Mesothelial cell of epicardium (in vitro differentiated cells): ENCODE measurements at places on chromosomes 16 and 17. TPM values are rescaled to one million over a fixed set of nuclear protein-coding genes. Genes with fewer than 3 reads are reported as not detected.

DNA sequence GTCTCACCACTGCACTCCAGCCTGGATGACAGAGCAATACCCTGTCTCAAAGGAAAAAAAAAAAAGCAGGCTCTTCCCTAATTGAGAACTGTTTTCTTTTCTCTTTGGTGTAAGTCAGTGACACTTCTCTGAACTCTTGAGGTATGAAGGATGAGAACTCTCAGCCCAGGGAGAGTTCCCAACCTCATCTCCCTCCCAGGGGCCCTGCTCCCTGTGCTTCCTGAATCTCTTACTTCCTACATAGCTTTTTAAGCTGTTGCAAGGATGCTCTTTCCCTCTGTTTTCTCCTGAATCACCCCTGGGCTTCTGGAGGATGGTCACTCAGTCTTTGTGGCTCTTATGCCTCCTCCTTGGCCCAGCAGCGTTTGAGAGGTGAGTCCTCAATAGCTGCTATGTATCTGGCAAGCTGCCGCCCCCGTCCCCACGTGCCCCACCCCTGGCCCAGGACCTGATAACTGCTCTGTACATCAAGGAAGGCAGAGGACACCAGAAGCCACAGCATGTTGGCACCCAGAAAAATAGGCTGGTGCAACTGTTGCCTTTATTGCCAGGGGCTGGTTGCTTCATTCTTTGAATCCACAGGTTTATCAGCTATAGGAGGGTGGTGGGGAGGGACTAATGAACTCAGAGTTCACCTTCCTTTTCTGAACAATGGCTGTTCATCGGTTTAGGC, 24.0 kb downstream of the IGF2BP1 start:
- H3K27ac ChIP-seq = peak overlapping the region; percentile 97
- no peak for DNase-seq
- H3K36me3 ChIP-seq = no peaks in the 10 kb centered on the region
- peak overlapping the region; percentile 55 for H3K4me3 ChIP-seq
- H3K27me3 ChIP-seq = no peaks in the 10 kb centered on the region

DNA sequence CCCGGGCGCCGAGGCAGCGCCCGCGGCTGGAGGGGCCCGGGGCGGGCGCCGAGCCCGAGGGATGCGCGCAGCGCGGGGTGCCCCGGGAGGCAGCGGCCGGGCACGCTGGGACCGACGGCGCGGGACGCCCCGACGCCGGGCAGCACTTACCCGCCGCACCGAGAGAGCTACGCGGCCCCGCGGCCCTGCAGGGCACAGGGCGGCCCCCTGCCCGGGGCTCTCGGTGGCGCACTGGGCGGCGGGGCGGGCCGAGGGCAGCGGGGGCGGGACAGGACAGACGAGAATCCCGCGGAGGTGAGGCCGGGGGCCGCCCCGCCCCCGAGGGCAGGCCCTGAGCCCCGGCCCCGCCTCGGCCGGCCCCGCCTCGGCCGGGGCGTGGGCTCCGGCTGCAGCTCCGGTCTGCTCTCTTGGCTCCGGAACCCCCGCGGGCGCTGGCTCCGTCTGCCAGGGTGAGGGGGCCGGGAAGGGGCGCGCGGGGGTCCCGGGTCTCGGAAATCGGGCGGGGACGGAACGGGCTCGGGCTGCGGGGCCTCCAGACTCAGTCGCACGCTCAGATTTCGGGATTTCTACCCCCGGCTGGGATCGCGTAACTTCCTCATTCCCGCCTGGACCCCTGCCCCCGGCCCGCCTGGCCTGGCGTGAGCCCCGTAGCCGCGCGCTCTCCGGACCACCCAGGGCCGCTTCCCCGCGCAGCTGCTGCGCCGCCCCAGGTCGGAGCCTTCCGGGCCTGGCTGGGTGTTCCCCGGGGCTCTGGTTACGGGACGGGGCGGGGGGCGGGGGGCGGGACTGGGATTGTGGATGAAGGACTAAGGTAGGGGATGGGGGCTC, at the start of gene PLD2:
Gene PLD2, plus strand, starts transcription at position 376 of the 828 bp plus-strand sequence. CDS start 621 bp downstream, outside the sequence.
- peak; percentile 76 for DNase-seq
- H3K27ac ChIP-seq = peak within 1 kb of the TSS; percentile 75
- H3K4me3 ChIP-seq = peak within 1 kb of the TSS; percentile 91
- peaks cover 19% of the 10 kb centered on the region for H3K4me1 ChIP-seq
- H3K36me3 ChIP-seq = peaks cover 17% of the 10 kb centered on the region

- H3K4me1 ChIP-seq = no peaks in the 10 kb centered on the region
- H3K27ac ChIP-seq = no peak overlapping the region
- H3K36me3 ChIP-seq = peaks cover 27% of the 10 kb centered on the region
- no peak for DNase-seq
- H3K4me3 ChIP-seq = no peak overlapping the region
Observed at GRCh38 chr17:48121923-48122664, 14.5 kb downstream of the SNX11 start.

- no peaks in the 10 kb centered on the region for H3K36me3 ChIP-seq
- H3K4me1 ChIP-seq = peaks cover 63% of the 10 kb centered on the region
- H3K27me3 ChIP-seq = no peaks in the 10 kb centered on the region
- H3K4me3 ChIP-seq = peak overlapping the region; percentile 83
- peak overlapping the region; percentile 98 for H3K27ac ChIP-seq
Observed at GRCh38 chr17:81393684-81394376, 1.4 kb upstream of the BAHCC1 start.

- H3K4me3 ChIP-seq = no peak overlapping the region
- H3K27ac ChIP-seq = no peak overlapping the region
- H3K4me1 ChIP-seq = no peaks in the 10 kb centered on the region
- no peaks in the 10 kb centered on the region for H3K36me3 ChIP-seq
- no peak for DNase-seq
Observed at GRCh38 chr17:68143425-68143824, 104.4 kb upstream of the AMZ2 start.

DNA sequence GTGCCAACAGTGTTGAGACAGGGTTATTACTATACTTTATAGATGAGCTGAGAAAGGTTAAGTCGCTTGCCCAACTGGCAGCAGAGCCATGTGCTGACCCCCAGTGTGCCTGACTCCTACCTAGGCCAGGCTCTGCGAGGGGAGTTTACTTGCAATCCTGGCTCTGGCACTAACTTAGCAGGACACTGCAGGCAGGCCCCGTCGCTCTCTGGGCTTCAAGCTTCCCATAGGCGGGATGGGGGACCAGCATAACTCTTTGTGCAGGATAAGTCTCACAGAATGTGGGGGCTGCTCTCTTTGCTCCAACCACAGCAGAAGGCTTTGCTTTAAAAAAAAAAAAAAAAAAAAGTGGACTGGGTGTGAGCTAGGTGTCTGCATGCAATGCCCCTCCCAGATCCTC, 102.7 kb downstream of the GNAO1 start:
- no peaks in the 10 kb centered on the region for H3K27me3 ChIP-seq
- no peaks in the 10 kb centered on the region for H3K36me3 ChIP-seq
- DNase-seq = no peak
- peaks cover 15% of the 10 kb centered on the region for H3K4me1 ChIP-seq

GRCh38 chr17:49787884-49788477, 500 bp upstream of the KAT7 start:
- peak overlapping the region; percentile 99 for H3K27ac ChIP-seq
- peaks cover 32% of the 10 kb centered on the region for H3K4me1 ChIP-seq
- peak overlapping the region; percentile 98 for H3K4me3 ChIP-seq
- no peak for DNase-seq

- DNase-seq = no peak
- peaks cover 11% of the 10 kb centered on the region for H3K36me3 ChIP-seq
- H3K4me3 ChIP-seq = peak overlapping the region; percentile 93
- no peaks in the 10 kb centered on the region for H3K27me3 ChIP-seq
- peaks cover 13% of the 10 kb centered on the region for H3K4me1 ChIP-seq
Observed at GRCh38 chr16:4733747-4734062, 366 bp downstream of the ANKS3 start.

DNA sequence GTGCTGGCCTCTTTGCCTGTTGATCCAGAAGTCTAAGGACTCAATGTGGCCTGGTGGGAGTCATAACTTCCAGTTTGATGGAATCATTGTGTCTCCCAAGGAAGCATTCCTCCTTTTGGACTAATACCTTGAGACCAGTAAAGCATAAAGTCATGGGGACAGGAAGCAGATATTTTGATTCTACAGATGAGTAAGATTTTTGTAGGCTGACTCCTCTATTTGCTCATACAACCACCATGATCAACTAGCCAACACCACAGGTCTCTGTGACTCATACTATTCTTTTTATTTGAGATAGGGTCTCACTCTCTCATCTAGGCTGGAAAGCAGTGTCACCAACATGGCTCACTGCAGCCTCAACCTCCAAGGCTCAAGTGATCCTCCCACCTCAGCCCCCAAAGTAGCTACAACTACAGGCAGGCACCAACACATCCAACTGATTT, 6.2 kb downstream of the MT2A start:
- H3K36me3 ChIP-seq = no peaks in the 10 kb centered on the region
- peaks cover 58% of the 10 kb centered on the region for H3K27me3 ChIP-seq
- H3K4me3 ChIP-seq = no peak overlapping the region
- H3K27ac ChIP-seq = no peak overlapping the region
- no peak for DNase-seq

- no peak overlapping the region for H3K27ac ChIP-seq
- H3K4me3 ChIP-seq = no peak overlapping the region
- no peaks in the 10 kb centered on the region for H3K36me3 ChIP-seq
- peaks cover 16% of the 10 kb centered on the region for H3K4me1 ChIP-seq
- H3K27me3 ChIP-seq = peaks cover 42% of the 10 kb centered on the region
Observed at GRCh38 chr17:72110231-72110941, 10.4 kb upstream of the SOX9 start.

- H3K27me3 ChIP-seq = no peaks in the 10 kb centered on the region
- H3K36me3 ChIP-seq = no peaks in the 10 kb centered on the region
- DNase-seq = peak; percentile 61
- peaks cover 56% of the 10 kb centered on the region for H3K4me1 ChIP-seq
- peak overlapping the region; percentile 89 for H3K27ac ChIP-seq
- peak overlapping the region; percentile 26 for H3K4me3 ChIP-seq
Observed at GRCh38 chr17:50953831-50954601, 87.9 kb upstream of the TOB1 start.

- H3K36me3 ChIP-seq = no peaks in the 10 kb centered on the region
- no peak overlapping the region for H3K27ac ChIP-seq
- H3K4me1 ChIP-seq = no peaks in the 10 kb centered on the region
Observed at GRCh38 chr16:12286964-12287363, 310.4 kb downstream of the SNX29 start.

DNA sequence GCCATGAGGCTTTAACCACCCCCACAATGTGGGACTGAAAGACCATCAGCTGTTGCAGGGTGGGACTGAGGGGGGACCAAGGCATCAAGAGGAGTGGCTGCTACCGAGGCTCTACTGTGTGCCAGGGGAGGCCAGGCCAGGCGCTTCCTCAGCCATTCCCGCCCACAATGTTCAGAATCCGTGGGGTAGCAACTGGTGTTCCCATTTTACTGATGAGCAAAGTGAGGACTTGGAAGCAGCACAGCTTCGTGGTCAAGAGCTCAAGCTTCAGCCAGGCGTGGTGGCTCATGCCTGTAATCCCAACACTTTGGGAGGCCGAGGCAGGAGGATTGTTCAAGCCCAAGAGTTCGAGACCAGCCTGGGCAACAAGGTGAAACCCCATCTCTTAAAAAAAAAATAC, 65.9 kb downstream of the SCNN1B start:
- H3K27ac ChIP-seq = no peak overlapping the region
- H3K4me1 ChIP-seq = no peaks in the 10 kb centered on the region
- peaks cover 10% of the 10 kb centered on the region for H3K27me3 ChIP-seq
- no peak for DNase-seq
- H3K4me3 ChIP-seq = no peak overlapping the region
- no peaks in the 10 kb centered on the region for H3K36me3 ChIP-seq

GRCh38 chr17:50270435-50271362, 3.6 kb upstream of the TMEM92 start:
- no peaks in the 10 kb centered on the region for H3K36me3 ChIP-seq
- peak overlapping the region; percentile 80 for H3K27ac ChIP-seq
- peak overlapping the region; percentile 47 for H3K4me3 ChIP-seq
- H3K4me1 ChIP-seq = peaks cover 75% of the 10 kb centered on the region
- H3K27me3 ChIP-seq = peaks cover 1% of the 10 kb centered on the region

GRCh38 chr17:27959382-27959709, 66.2 kb upstream of the LYRM9 start:
- H3K4me1 ChIP-seq = peaks cover 20% of the 10 kb centered on the region
- no peak overlapping the region for H3K27ac ChIP-seq
- H3K36me3 ChIP-seq = no peaks in the 10 kb centered on the region
- H3K27me3 ChIP-seq = no peaks in the 10 kb centered on the region
- no peak for DNase-seq

- H3K4me1 ChIP-seq = peaks cover 19% of the 10 kb centered on the region
- no peak overlapping the region for H3K27ac ChIP-seq
- H3K27me3 ChIP-seq = no peaks in the 10 kb centered on the region
Observed at GRCh38 chr17:27384261-27384701, 72.0 kb upstream of the KSR1 start.

DNA sequence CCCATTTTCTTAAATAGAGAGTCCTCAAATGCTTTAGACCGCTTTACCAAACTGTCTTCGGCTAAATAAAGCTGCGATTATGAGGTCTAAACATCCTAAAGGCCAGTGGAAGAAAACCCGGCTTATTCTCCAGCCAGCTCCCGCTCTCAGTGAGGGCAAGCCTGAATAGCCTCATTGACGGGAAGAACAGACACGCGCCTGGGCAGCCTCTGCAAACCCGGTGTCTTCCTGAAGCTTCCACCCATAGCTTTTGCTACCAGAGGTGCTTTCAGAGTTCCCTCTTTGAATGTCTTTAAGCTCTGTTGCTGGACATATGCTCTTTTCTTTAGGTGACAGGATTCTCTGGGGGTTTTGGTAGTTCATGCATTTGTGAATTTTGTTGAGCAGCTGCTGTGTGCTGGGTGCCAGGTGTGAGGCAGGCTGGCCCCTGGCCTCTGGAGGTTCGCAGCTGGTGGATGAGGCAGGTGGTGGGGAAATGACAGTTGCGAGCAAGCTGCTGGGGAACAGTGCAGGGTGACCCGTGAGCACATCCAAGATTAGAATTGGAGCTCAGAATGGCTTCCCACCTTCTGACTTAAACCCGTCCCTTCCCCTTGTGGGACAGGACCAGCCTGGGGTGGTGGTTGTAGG, 44.7 kb downstream of the CRISPLD2 start:
- no peaks in the 10 kb centered on the region for H3K4me1 ChIP-seq
- no peak overlapping the region for H3K27ac ChIP-seq
- no peak for DNase-seq
- H3K4me3 ChIP-seq = no peak overlapping the region

- H3K36me3 ChIP-seq = no peaks in the 10 kb centered on the region
- no peak for DNase-seq
- no peak overlapping the region for H3K4me3 ChIP-seq
- peaks cover 13% of the 10 kb centered on the region for H3K27me3 ChIP-seq
- H3K27ac ChIP-seq = no peak overlapping the region
- H3K4me1 ChIP-seq = peaks cover 2% of the 10 kb centered on the region
Observed at GRCh38 chr17:80986816-80987475, 4.7 kb upstream of the CHMP6 start.

GRCh38 chr17:11969565-11969964, 27.7 kb downstream of the ZNF18 start:
- no peaks in the 10 kb centered on the region for H3K4me1 ChIP-seq
- no peak for DNase-seq
- H3K27ac ChIP-seq = no peak overlapping the region
- no peaks in the 10 kb centered on the region for H3K27me3 ChIP-seq
- no peak overlapping the region for H3K4me3 ChIP-seq

GRCh38 chr16:52366983-52367382, 180.0 kb downstream of the TOX3 start:
- H3K36me3 ChIP-seq = no peaks in the 10 kb centered on the region
- no peaks in the 10 kb centered on the region for H3K4me1 ChIP-seq
- no peak overlapping the region for H3K4me3 ChIP-seq
- no peak for DNase-seq

- H3K4me1 ChIP-seq = peaks cover 63% of the 10 kb centered on the region
- peak overlapping the region; percentile 25 for H3K4me3 ChIP-seq
- H3K36me3 ChIP-seq = no peaks in the 10 kb centered on the region
Observed at GRCh38 chr17:63151941-63152523, 186.0 kb downstream of the TANC2 start.

The PLXDC1 gene
- 15.4 to 18.6 TPM (median 17.0 TPM) in 3 replicates for total RNA-seq

The BICDL2 gene
- 4.5 to 5.8 TPM (median 5.1 TPM) in 3 replicates for total RNA-seq

The GPT2 gene
- 28.0 to 35.0 TPM (median 30.6 TPM) in 3 replicates for total RNA-seq

The C17orf78 gene
- not detected in 3 replicates for total RNA-seq

The COASY gene
- total RNA-seq = 60.7 to 62.0 TPM (median 61.4 TPM) in 3 replicates

The ATMIN gene
- 43.1 to 45.6 TPM (median 43.2 TPM) in 3 replicates for total RNA-seq

The FMNL1 gene
- total RNA-seq = 3.0 to 3.7 TPM (median 3.6 TPM) in 3 replicates

The GABARAP gene
- total RNA-seq = 424 to 451 TPM (median 429 TPM) in 3 replicates

The LYRM9 gene
- 24.3 to 26.6 TPM (median 24.4 TPM) in 3 replicates for total RNA-seq

The NXPH3 gene
- total RNA-seq = 0.82 to 0.88 TPM (median 0.83 TPM) in 3 replicates

The ADAM11 gene
- total RNA-seq = 8.5 to 10.1 TPM (median 9.2 TPM) in 3 replicates
